Natural killer cell (primary cell): ENCODE measurements at places on chromosomes 5 and 9.

DNA sequence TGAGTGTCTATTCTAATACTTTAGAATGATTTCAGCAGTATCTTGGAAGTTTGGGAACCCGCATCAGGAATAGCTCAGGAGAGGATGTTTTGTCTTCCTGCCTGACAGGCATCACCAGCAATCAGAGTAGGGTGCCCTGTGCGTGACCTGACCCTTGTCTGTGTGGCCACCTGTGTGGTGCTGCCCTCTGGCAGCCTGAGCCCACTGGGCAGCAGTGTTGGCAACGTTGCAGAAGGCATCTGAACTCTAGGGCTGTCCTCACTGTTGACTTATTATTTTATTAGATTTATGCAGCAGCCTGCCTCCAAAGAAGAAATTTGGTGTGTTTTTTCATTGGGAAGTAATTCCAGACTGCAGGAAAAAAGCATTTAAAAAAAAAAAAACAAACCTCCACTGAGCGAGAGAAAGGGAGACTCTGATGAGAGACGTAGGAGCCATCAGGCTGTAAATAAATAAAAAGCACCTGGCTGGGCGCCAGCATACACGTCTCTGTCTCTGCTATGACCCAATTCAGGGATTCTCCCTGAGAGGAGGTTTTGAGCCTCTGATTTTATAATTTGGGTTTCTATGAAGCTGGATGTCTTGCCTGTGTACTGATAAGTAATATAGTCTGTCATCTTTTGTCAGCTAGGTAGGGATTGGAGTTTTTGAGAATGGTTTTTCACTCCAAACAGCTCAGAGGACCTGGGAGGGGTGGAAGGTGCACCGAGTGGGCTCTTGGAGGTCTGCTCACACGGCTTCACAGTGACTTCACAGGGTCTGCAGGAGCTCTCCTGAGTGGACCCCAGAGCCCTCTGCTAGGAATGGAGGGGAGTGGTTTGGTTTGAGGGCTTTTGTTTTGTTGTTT, 49.0 kb downstream of the FAM78A start:
- no peak overlapping the region for H3K4me3 ChIP-seq
- peaks cover 24% of the 10 kb centered on the region for H3K36me3 ChIP-seq
- DNase-seq: no peak
- H3K4me1 ChIP-seq: peaks cover 9% of the 10 kb centered on the region
- no peak overlapping the region for H3K27ac ChIP-seq

DNA sequence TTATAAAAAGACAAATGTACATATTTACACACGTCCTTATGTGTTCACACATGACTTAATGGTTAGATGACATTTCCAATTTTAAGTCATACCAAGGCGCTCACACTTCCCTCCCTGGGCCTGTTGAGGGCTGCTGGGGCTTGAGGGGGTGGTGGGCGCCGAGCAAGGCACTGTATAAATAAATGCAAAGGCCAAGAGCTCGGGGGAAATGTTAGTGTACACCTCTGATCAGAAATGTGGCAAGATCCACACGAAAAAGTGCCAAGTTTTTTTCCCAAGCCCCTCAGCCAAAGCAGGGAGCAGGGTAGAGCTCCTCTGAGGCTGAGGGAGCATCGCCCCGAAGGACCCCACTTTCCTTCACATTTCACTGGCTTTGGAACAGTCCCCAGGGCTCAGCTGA, 7.5 kb downstream of the IRF1 start:
- H3K4me3 ChIP-seq: no peak overlapping the region
- H3K27me3 ChIP-seq: no peaks in the 10 kb centered on the region
- H3K4me1 ChIP-seq: peaks cover 96% of the 10 kb centered on the region
- peak overlapping the region; percentile 28 for H3K27ac ChIP-seq

GRCh38 chr5:90967851-90968250, 409.3 kb downstream of the ADGRV1 start:
- H3K36me3 ChIP-seq: no peaks in the 10 kb centered on the region
- peaks cover 2% of the 10 kb centered on the region for H3K27me3 ChIP-seq
- H3K4me1 ChIP-seq: no peaks in the 10 kb centered on the region

DNA sequence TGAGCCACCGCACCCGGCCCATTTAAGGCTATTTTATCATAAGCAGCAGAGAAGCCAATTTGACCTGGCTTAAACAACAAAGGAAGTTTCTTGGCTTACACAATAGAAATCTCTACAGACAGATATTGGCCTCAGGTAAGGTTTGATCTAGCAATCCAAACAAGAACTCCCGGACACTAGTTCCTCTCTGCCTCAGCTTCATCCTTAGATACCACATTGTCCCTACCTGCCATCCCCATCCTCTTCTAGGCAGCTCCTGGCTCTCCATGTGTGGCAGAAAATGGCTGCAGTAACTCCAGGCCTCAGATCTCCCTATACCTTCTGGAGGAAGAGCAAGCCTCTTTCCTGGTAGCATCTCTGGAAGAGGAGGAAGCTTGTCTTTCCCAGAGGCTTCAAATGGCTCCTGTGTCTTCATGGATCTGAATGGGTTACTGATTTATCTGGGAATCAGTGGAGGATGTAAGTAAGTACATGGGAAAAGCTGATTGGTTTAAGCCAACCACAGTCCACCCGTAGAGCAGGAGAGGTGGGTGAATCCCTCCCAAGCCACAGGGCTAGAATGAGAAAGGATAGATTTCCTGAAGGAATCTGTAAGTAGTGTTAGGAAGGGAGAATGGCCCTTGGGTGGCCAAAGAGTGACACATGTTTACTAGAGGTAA, 26.7 kb upstream of the AOPEP start:
- no peaks in the 10 kb centered on the region for H3K4me1 ChIP-seq
- H3K27me3 ChIP-seq: no peaks in the 10 kb centered on the region
- H3K4me3 ChIP-seq: no peak overlapping the region

- H3K4me3 ChIP-seq: no peak overlapping the region
- peaks cover 14% of the 10 kb centered on the region for H3K4me1 ChIP-seq
- H3K27me3 ChIP-seq: peaks cover 16% of the 10 kb centered on the region
- no peak overlapping the region for H3K27ac ChIP-seq
Measured at GRCh38 chr9:127124111-127124531, 1.7 kb upstream of the ANGPTL2 start.

DNA sequence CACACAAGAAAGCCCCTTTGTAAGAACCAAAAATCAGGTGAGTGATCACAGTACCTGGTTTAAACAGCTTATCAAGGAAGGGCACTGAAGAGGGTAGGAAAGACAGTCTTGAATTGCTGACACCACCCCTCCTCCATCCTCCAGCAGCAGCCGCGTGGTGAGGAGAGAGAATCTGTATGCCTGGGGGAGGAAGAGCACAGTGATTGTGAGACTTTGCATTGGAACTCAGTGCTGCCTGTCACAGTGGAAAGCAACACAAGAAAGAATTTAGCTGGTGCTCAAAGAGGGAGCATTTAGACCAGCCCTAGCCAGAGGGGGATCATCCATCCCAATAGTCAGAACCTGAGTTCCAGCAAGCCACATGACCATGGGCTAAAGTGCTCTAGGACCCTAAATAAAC, 11.6 kb upstream of the STX17 start:
- no peaks in the 10 kb centered on the region for H3K36me3 ChIP-seq
- H3K4me1 ChIP-seq: no peaks in the 10 kb centered on the region
- no peaks in the 10 kb centered on the region for H3K27me3 ChIP-seq
- no peak for DNase-seq
- H3K4me3 ChIP-seq: no peak overlapping the region
- no peak overlapping the region for H3K27ac ChIP-seq

DNA sequence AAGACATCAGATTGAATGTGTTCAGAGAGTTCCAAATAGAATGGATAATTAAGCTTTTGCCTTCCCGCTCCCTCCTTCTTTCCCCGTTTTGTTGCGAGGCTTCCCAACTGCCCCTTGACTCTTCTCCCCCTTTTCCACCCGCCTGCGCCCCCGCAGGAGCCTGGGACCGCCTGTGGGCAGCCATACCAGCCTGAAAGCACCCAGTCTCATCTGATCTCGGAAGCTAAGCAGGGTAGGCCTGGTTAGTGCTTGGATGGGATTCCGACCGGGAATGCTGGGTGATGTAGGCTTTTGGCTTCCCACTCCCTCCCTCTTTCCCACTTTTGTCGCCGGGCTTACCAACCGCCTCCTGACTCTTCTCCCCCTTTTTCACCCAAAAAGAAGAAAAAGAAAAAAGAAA, 6.8 kb upstream of the HSD17B4 start:
- H3K4me1 ChIP-seq: no peaks in the 10 kb centered on the region
- no peaks in the 10 kb centered on the region for H3K27me3 ChIP-seq
- no peak overlapping the region for H3K4me3 ChIP-seq

DNA sequence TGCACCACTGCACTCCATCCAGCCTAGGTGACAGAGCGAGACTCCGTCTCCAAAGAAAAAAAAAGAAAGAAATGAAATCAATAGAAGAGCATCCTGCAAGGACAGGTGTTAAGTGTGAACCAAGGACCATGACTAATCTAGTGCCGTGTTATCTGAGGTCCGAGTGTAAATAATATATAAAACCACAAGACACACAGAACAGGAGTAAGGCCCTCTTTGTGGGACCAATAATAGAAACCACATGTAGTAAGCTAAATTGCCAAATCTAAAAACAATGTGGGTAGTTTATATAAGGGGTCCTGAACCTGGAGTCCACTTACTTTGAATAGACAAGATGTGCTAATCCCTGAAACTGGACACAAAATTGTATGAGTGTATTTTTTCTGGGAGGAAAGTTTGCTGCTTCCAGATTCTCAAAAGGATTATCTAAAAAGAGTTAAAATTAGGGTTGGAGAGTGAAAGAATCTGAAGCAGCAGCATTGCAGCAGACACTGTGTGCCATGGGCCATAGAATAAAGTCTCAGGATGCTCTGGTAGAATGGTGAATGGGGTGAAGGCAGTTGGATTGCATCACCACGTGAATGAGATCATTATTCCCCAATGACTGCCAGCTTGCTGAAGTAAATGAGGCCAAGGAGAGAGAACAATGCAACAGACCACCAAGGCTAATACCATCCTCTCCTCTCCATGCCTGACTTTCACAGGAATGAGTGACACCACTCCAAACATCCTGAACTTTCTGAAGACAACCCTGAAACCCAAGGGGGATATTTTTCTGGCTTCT, 222.7 kb downstream of the DCP2 start:
- H3K27me3 ChIP-seq: no peaks in the 10 kb centered on the region
- H3K4me1 ChIP-seq: no peaks in the 10 kb centered on the region
- DNase-seq: no peak
- no peaks in the 10 kb centered on the region for H3K36me3 ChIP-seq
